ENCODE measurements at places on chromosomes 3 and 15. TPM values are rescaled to one million over a fixed set of nuclear protein-coding genes. Genes with fewer than 3 reads are reported as not detected.

The SAXO2 gene
- 4.7 TPM for total RNA-seq

The PATL2 gene
- 1.7 TPM for total RNA-seq

The HRG gene
- not detected for total RNA-seq

The PARP15 gene
- 1.3 TPM for total RNA-seq

The FOXB1 gene
- total RNA-seq: not detected

The ARGFX gene
- total RNA-seq: not detected

The MGLL gene
- total RNA-seq: 23.4 TPM

The ATP13A5 gene
- total RNA-seq: not detected

The DUOXA1 gene
- total RNA-seq: 12.3 TPM

The DTWD1 gene
- total RNA-seq: 73.7 TPM

The SEMA4B gene
- total RNA-seq: 39.3 TPM

The BLOC1S6 gene
- 83.9 TPM for total RNA-seq

All from urinary bladder (tissue), 4 donors.